ENCODE measurements at places on chromosomes 12 and 14.

DNA sequence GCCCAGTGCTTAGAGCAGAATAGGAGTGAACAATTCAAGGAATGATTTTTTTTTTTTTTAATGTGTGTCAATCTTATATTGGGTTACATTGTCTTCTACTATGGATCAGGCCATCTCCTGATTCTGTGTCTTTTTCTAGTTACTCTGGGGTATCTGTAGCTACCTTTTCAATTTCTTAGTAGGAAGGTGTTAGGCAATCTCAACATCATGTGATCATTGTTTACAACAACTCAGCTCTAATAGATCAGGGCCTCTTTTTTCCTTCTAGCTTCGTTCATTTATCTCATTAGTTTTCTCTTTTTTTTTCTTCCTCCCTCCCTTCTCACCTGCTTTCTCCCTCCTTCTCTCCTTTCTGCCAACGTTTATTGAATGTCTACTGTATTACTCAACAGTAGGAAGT is 8.9 kb downstream of the SOCS2 start:
- no peak for DNase-seq

- no peak for DNase-seq
These were observed 1.4 kb downstream of the FIGNL2 start for GRCh38 chr12:51846911-51847642.

- no peak for DNase-seq
These were observed 43.7 kb downstream of the DUSP16 start for GRCh38 chr12:12518919-12519318.

- no peak for DNase-seq
These were observed 57.2 kb upstream of the USP44 start for GRCh38 chr12:95608252-95609033.

- DNase-seq, result no peak
These were observed 14.8 kb downstream of the LDHB start for GRCh38 chr12:21642707-21643389.

GRCh38 chr12:103794309-103795213 is 46.5 kb downstream of the NT5DC3 start:
- DNase-seq, result no peak

GRCh38 chr12:41917181-41917580 is 227.5 kb downstream of the GXYLT1 start:
- DNase-seq, result no peak

- no peak for DNase-seq
These were observed 12.0 kb upstream of the CRY1 start for GRCh38 chr12:107105410-107105703.

DNA sequence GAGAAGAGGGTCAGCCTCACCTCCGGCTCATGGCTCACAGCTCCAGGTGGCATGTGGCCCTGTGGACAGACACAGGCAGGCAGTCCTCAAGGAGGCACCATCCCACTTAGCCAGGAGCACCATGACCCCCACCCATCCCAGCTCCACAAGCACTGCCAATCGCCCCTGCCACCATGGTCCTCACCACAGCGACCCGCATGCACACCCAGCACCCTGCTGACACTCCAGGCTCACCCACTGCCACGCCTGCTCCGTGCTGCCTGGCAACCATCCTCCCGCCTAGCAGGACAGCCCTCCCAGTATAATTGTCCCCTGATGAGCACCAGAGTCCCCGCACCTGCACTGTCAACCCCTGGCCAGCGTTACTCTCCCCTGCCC is 50.9 kb downstream of the TRPV4 start:
- no peak for DNase-seq

DNA sequence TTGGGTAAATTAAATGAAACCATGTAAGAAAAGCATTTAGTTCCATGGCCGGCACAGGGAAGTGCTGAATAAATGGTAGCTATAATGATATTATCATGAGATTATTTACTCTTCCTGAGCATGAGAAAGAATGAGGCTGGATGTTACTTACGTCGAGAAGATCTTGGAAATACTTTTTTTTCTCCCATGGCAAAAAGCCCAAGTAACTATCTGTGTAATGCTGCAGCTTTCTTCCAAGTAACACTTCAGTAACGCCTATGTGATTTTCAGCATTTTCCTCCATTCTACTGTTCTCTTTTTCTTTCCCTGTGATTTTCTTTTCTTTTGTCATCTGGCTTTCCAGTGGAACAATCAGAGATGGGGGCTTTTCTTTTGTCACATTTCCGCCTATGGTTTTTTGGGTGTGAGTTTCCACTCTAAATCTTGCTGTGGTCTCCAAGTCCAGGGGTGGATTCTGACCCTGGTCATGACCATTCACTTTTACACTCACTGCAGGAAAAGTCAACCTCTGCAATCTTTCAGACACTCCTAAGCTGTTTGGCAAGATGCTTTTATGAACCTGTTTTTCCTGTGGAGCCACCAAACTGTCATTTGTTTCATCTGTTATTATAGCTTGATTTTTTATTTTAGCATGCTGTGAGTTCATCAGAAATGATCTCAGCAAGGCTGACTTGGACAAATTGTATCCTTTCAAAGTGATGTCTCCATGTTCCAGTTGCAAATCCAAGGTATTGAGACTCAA is 25.0 kb upstream of the SYCP3 start:
- no peak for DNase-seq

DNA sequence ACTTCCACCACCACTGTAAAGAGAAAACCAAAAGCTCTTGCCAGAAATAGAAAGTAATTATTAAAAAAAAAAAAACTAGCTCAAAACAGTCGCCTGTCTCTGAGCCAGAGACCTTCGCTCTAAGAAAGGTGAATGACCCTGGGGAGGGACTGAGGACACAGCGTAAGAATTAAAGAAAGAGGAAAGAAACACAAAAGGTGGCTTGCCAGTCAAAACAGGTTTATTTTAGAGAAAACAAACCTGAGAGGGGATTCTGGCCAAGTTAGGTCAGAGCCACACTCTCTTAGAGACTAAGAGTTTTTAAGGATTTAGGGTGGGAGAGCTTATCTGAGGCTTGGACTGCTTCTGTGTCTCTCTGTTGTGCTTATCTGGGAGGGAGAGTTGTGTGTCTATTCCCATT is 66.0 kb downstream of the DNAH10 start:
- no peak for DNase-seq

- DNase-seq, result no peak
These were observed 292.3 kb downstream of the TMEM121 start for GRCh38 chr14:105818712-105819005.

DNA sequence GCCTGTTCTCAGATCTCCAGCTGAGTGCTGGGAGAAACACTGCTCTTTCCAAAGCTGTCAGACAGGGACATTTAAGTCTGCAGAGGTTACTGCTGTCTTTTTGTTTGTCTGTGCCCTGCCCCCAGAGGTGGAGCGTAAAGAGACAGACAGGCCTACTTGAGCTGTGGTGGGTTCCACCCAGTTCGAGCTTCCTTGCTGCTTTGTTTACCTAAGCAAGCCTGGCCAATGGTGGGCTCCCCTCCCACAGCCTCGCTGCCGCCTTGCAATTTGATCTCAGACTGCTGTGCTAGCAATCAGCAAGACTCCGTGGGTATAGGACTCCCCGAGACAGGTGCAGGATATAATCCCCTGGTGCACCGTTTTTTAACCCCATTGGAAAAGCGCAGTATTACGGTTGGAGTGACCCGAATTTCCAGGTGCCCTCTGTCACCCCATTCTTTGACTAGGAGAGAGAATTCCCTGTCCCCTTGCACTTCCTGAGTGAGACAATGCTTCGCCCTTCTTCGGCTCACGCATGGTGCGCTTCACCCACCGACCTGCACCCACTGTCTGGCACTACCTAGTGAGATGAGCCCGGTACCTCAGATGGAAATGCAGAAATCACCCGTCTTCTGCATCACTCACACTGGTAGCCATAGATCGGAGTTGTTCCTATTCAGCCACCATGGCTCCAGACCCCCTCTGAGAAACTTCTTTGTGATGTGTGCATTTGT is 650.3 kb upstream of the ALG10B start:
- no peak for DNase-seq

DNA sequence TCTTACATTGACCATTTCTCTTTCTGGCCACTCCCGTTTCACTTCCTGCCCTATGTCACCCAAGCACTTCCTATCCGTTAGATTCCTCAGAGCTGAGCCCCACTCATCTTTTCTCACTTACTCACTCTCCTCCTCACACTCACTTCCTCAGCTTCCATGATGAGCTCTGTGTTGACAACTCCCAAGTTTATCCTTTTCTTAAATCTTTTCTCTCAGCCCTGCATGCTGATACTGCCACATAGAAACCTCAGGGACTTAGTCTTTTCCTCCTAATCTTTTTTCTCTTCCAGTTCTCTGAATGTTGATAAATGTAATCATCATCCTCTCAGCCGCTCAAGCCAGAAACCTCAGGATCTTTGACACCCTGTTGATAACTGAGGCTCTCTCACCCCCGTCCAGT is 99.6 kb downstream of the ANO6 start:
- DNase-seq, result no peak

- no peak for DNase-seq
These were observed 147.7 kb downstream of the CALM1 start for GRCh38 chr14:90544566-90544965.

DNA sequence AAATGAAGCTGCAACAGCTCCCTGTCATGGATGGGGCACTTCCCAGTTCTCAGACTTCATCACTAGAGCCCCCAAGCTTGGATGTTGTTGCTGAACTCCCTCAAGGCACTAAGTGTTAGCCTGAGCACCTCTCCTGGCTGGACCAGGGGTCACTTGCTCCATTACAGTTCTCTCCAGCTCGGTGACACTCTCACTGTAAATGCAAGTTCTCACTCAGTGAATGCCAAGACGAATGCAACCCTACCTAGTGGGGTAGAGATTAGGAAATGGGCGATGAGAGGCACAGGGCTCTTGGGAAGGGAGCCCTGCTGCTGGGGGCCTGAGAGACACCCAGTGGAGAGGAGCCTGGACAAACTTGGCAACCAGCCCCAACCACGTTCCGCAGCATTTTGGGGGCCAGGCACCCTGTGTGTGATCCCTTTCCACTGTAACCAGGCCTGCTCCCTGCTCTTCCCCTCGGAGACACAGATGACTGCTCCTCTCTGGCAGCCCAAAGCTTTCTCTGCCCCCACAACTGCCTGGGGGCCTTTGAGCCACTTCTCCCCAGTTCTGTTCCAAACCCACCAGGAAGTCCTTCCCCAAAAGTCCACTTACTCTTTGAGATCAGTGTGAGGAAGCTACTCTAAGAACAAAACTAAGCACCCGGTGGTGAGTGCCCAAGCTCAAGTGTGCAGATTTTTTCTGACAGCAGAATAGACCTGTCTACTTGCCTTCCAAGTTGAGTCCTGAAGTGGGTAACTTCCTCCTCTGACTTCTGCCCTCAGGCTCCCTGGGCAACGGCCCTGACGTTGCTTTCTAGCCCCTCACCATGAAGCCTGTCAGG is 8.0 kb upstream of the SELPLG start:
- DNase-seq, result no peak

DNA sequence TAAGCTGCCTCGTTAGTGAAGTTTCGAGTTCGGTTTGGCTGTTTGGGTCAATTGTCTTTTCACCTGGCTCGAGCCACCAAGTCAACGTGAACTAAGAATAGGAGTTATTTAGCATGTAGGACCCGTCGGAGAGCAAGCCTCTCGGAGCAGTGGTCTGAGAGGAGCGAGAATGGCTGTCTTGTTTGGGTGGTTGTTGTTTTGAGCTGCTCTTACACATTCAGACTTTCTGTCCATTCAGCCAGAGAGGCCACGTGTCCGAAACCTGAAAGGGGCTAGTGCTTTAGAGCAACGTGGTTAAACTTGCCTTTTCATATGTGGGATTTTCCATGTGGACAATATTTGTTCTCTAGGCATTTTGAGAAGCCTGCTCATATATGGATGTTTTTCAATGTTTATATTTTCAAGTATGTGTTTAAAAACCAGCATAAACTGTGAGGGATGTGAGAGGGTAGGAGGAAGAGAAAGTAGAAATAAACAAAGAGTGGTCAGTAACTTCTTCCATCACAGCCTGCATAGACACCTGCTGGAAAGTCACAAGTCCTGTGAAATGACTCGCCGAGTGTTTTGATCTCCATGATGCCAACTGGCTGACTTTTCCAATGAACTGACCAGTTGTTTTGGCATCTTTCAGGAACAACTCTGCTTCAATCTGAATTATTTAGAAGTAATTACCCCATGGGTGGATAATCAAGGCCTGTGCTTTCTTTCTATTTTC is 221.0 kb downstream of the ASCL1 start:
- no peak for DNase-seq

GRCh38 chr12:3576891-3577290 is 85.9 kb downstream of the PRMT8 start:
- no peak for DNase-seq

DNA sequence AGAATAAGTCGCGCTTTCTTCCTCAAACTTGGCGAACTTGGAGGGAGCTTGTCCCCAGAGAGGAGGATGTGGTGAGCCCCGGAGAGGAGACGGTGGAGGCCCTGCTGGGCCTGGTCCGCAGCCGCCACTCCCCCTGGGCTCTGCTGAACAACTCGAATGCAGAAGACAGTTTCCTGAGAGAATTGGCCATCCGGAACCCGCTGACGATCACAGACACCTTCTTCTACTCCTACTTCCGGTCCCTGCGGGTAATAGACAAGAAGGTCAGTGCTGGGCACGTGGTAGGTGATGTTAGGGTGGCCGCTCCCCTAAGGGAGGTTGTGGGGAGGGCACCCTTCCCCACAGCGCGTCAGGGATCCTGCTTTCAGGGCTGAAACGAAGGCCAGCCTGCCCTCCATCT is 1.6 kb downstream of the LRRC43 start:
- no peak for DNase-seq

DNA sequence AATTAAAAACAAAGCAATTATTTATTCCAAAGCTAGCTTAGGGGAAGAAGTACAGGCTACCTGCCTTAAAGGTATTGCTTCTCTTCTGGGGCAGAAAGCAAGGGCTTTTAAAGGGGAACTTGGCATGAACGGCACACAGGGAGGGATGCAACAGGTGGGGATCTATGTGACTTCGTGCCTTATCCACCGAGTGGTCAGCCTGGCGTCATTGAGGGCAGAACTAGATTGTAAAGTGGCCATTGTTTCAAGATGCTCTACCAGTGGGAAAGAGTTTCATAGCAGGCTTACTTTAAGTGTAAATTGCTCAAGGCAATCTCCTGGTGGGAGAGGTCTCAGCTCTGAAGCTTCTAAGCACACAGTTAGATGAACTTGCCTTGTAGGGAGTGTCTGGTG is 360.4 kb downstream of the ATP23 start:
- no peak for DNase-seq

DNA sequence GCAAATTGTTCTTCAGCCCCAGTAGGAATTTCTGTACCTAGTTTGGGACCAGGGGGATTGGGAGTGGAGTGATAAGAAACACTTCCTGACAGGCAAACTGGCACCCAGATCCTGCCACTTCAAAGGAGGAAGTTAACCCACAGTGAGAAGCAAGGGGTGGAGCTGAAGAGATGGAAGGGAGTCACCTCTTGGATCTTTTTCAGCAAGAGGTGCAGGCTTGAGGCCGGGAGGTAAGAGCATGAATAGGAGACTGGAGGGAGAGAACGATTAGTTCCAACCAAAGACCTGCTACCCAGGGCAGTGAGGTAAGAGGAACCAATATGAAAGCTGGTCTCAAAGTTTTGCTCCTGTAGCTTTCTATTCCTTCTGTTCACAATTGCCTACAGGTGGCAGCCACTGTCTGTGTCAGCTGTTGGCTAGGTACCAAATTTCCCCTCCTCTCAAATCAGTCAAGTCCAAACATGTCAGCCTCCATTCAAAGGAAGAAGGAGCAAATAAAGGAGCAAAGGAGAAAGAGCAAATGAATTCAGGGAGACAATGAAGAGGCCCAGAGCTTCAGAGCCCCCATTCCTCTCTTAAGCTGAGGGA is 14.9 kb upstream of the TAC3 start:
- no peak for DNase-seq

- no peak for DNase-seq
These were observed 5.0 kb upstream of the SLC38A4 start for GRCh38 chr12:46830731-46831334.
